ENCODE measurements at places on chromosomes 12 and 14.

DNA sequence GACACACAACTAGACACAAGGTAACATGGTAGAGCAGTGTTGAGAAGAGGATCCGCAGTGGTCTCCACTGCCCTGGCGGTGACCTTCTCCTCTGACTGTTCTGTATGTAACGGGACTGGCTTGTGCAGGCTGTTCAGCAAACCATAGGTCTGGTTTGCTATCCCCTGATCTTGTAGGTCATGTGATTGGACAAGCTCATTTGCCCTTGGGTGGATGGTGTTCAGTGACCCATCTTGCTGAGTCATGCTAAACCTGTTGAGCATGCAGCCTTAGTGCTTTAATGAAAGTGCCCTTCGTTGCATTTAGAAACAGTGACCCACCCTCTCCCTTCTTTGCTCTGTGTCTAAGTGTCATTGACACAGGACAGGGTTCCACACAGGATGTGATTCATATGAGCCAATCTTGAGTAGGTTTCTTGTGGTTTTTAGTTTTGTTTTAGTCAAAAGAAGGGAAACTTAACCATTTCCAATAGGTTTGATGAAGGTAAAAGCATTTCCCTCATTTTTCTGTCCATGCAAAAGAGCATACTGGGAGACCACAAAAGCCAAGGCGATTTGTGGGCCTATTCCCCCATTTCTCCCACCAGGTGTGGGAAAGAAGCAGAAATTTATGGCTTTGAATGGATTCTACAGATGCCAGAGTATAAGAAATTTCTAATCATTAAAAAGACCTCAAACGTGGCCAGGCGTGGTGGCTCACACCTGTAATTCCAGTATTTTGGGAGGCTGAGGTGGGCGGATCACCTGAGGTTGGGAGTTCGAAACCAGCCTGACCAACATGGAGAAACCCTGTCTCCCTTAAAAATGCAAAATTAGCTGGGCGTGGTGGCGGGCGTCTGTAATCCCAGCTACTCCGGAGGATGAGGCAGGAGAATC lies 32.6 kb upstream of the HIF1A start:
- DNase-seq: peak; percentile 73

- no peak for DNase-seq
Measured at GRCh38 chr12:90712671-90713070, 242.3 kb downstream of the CCER1 start.

- no peak for DNase-seq
Measured at GRCh38 chr12:120977531-120978295, 630 bp upstream of the HNF1A start.

GRCh38 chr12:108309674-108310312 lies 29.3 kb downstream of the CMKLR1 start:
- DNase-seq: peak; percentile 47

DNA sequence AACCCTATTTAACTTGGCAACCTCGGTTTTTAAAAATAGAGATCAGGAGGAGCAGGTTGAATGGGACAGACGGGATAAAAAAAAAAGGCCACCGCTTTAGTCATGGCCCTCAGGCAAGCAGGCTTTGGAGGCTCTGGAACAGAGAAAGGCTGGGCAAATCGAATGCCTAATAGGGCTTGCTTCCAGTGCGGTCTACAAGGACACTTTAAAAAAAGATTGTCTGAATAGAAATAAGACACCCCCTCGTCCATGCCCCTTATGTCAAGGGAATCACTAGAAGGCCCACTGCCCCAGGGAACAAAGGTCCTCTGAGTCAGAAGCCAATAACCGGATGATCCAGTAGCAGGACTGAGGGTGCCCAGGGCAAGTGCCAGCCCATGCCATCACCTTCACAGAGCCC lies 265.8 kb downstream of the CPNE8 start:
- DNase-seq: no peak

DNA sequence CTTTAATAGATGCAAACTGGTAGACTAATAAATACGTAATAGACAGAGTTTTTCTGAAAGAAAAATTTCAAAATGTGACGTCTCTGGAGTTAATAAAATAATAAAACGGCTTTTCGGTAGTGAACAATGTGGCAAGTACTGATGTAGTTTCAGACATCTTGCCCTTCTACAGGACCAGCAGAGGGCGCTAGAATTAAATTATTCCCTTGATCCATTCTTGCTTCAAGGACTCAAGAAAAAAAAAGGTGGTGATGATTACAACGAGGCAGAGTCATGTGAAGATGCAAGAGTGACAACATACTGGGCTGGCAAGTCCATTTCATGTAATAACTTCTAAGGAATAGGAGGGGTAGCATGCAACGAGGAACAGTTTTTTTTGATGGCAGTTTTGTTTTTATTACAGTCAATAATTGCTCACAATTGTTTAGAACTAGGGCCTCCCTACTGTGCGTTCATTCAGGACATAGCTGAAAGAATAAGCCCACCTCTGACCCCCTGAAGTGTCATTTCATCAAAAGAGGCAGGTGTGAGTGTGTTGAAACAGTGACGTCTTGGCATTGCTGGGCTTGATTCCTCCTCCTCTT lies 101.0 kb upstream of the GZMB start:
- DNase-seq: no peak

- no peak for DNase-seq
Measured at GRCh38 chr14:69303086-69303485, 43.1 kb downstream of the GALNT16 start.

- DNase-seq: no peak
Measured at GRCh38 chr14:82855912-82856391, 1322.3 kb upstream of the SEL1L start.

DNA sequence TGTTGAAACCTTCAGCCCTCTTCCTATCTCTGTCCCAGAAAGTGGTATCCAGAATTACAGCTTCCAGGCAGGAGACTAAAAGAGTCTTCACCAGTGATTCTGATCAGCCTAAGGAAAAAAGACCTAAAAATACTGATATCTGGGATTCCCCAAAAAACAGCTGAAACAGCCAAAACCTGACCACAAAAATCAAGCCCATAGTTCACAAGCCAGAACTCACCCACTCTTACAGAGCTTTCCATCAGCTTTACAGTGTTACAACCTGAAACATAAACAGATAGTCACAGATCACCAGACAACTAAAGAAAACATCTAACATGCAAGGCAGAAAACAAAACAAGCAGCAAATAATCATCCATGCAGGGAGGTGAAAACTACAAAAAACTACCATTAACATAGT lies 26.0 kb upstream of the TSPAN8 start:
- no peak for DNase-seq

GRCh38 chr14:64971943-64972791 lies at the start of gene RAB15:
RAB15 (minus strand) TSS chr14:64972336; CDS start chr14:64972076, 260 bp downstream.
- peak; percentile 67 for DNase-seq

DNA sequence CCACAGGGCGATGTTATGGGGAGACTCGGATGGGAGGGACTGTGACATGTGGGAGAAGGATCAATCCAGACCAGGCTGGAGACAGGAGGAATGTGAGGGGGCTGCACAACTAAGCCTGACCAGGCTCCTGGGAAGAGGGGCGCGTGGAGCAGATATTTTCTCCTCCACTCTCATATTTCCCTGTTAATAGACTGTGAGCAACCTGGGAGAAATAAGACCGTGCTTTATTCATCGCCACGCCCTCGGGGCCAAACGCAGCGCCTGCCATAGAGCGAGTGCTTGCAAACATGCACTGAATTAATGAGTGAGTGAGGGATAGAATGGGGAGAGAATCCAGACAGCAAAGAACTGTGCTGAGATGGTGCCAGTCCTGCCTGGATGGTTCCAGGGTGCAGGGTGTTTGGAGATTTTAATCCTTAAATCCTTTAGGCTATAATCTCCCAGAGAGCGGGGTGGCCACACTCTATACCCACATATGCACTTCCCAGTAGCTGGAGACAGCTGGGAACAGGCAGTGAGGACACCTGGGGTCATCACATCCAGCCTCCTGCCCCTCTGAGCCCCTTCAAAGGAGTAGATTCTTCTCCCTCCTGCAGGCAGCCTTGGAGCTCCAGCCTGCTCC lies 13.6 kb upstream of the FAIM2 start:
- no peak for DNase-seq

GRCh38 chr12:94059394-94060368 lies 88.7 kb upstream of the PLXNC1 start:
- no peak for DNase-seq

DNA sequence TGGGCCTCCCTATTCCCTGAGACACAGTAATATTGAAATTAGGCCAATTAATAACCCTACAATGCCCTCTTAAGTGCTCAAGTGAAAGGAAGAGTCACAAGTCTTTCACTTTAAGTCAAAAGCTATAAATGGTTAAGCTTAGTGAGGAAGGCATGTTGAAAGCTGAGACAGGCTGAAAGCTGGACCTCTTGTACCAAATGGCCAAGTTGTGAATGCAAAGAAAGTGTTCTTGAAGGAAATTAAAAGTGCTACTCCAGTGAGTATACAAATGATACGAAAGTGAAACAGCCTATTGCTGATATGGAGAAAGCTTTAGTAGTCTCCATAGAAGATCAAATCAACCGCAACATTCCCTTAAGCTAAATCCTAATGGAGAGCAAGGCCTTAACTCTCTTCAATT lies 140.8 kb downstream of the PTCSC3 start:
- no peak for DNase-seq

DNA sequence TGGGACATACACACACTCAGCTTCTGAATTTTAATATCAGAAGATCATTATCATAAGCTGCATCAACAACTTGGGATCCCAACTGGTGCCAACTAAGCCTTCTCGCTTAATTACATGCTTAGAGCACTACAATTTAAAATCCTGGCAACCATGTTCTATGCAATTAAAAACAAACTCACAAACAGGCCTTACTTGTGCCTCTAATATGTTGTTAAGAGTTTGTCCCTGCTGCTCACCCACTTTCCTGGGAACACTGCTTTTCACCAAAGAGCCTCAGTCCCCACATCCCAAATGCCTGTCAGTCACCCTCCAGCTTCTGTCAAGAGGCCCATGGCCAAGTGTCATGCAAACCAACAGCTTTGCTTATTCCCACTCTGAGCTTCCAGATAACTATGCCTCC lies 69.7 kb downstream of the TTC9 start:
- DNase-seq: no peak

DNA sequence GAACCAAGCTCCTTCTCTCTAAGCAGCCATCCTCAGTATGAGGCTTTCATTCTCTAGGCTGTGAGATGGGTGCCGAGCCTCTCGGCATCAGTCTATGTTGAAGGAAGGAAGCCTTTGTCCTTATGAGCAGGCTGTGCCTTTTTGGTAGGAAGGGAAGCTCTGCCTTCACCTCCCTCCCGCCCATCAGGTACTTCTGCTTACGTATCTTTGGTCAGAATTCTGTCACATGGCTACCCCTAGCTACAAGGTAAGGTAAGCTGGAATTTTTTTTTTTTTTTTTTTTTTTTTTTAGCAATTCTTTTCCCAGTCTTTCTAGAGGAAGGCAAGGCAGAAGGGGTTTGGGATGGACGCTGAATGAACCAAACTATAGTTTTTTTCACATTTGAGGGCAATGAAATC lies 16.9 kb downstream of the BATF start:
- DNase-seq: no peak

GRCh38 chr12:2291182-2291832 lies 238.5 kb downstream of the CACNA1C start:
- DNase-seq: peak; percentile 77

GRCh38 chr12:120257041-120257821 lies 8.3 kb downstream of the PXN start:
- no peak for DNase-seq

DNA sequence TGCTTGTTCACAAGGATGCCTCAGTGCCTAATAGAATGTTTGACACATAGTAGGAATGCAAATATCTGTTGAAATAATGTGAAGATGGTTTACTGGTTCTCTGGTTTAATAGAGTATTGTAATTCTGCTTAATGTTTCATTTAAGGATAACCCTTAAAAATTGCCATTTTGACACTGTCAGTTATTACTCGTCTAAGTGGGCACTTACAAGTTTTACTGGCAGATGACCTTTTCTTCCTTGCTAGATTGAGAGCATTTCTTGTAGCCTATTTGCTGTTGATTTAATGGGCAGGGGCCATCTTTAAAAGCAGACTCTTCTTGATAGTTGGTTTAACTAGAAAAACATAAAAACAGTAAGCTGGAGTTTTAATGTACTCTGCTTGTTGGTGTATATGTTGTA lies 1.9 kb downstream of the TMEM263 start:
- no peak for DNase-seq

- DNase-seq: no peak
Measured at GRCh38 chr12:102484017-102484416, 3.7 kb upstream of the IGF1 start.

- no peak for DNase-seq
Measured at GRCh38 chr12:3965046-3965445, 91.8 kb upstream of the PARP11 start.

GRCh38 chr12:89525305-89525823 lies 483 bp downstream of the POC1B start:
- DNase-seq: peak; percentile 60

Measured in GM10248 (cell line).